Activated CD4-positive, alpha-beta T cell treated with anti-CD3 and anti-CD28 coated beads, Interleukin-2, amount 10 ng/mL, durations not matched to agents 24 days and 14 days (primary cell): ENCODE measurements at places on chromosomes 16 and 17. TPM values are rescaled to one million over a fixed set of nuclear protein-coding genes. Genes with fewer than 3 reads are reported as not detected.

- no peaks in the 10 kb centered on the region for H3K27me3 ChIP-seq
- peaks cover 60% of the 10 kb centered on the region for H3K4me1 ChIP-seq
- peak overlapping the region; percentile 73 for H3K27ac ChIP-seq
- H3K36me3 ChIP-seq = peaks cover 2% of the 10 kb centered on the region
- peak overlapping the region; percentile 70 for H3K4me3 ChIP-seq
Observed at GRCh38 chr16:11326737-11327276, 18.5 kb upstream of the RMI2 start.

DNA sequence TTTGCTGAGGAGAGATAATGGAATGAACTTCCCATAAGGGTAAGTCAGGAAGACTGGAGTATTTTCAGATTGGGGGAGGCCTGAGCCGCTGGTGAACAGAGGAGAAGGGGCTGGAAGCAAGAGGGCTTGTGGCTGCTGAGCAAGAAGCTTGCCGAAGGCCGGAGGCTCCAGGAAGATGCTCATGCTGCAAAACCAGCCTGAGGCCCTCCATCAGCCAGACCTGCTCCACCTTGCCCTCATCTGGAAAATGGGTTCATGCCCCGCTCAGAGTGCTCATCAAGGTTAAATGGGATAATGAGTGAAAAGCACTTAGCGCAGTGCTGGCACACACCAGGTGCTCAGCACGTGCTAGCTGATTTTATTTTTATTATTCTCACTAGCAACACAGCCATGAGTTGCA, 5.5 kb upstream of the ASGR1 start:
- H3K4me3 ChIP-seq = no peak overlapping the region
- DNase-seq = no peak
- H3K4me1 ChIP-seq = peaks cover 6% of the 10 kb centered on the region
- no peaks in the 10 kb centered on the region for H3K27me3 ChIP-seq
- H3K27ac ChIP-seq = no peak overlapping the region
- H3K36me3 ChIP-seq = no peaks in the 10 kb centered on the region

DNA sequence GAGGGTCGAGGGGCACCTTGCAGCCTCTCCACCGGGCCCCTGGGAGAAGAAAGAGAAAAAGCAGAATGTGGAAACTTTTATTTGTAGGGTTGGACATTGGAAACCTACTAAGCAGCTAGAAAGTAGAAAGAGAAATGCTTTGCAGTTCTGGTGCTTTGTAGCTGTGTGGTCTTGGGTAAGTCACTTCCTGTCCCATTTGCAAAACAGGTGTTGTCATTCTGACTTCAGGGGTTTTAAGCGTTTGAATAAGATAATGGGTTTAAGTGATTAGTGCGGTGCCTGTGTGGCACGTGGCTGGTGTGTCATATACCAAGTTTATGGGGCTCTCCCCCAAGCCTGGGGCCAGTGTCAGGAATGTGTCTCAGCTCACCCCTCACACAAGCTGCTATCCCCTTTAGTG, 1.6 kb downstream of the CA4 start:
- peak; percentile 71 for DNase-seq
- peak overlapping the region; percentile 67 for H3K4me3 ChIP-seq
- peaks cover 3% of the 10 kb centered on the region for H3K36me3 ChIP-seq
- no peak overlapping the region for H3K27ac ChIP-seq
- peaks cover 15% of the 10 kb centered on the region for H3K4me1 ChIP-seq

GRCh38 chr16:92431-93339, 14.7 kb downstream of the MPG start:
- H3K27ac ChIP-seq = no peak overlapping the region
- no peak overlapping the region for H3K4me3 ChIP-seq

DNA sequence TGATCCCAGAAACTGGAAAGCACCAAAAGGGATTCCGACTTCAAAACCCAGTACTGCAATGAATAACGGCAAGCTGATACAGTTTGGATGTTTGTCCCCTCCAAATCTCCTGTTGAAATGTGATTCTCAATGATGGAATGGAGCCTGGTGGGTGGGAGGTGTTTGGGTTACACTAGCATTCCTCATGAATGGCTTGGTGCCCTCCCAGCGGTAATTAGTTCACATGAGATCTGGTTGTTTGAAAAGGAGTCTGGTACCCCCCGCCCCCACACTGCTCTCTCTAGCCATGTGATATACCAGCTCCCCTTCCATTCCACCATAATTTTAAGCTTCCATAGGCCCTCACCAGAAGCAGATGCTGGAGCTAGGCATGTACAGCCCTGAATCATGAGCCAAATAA, 40.1 kb downstream of the RANBP10 start:
- H3K4me3 ChIP-seq = no peak overlapping the region
- H3K4me1 ChIP-seq = peaks cover 6% of the 10 kb centered on the region
- H3K27ac ChIP-seq = peak overlapping the region; percentile 6
- H3K36me3 ChIP-seq = peaks cover 24% of the 10 kb centered on the region
- no peaks in the 10 kb centered on the region for H3K27me3 ChIP-seq

GRCh38 chr17:30170415-30170987, 53.9 kb downstream of the NSRP1 start:
- no peak overlapping the region for H3K4me3 ChIP-seq
- H3K36me3 ChIP-seq = peaks cover 32% of the 10 kb centered on the region
- no peak overlapping the region for H3K27ac ChIP-seq
- H3K27me3 ChIP-seq = no peaks in the 10 kb centered on the region
- peaks cover 11% of the 10 kb centered on the region for H3K4me1 ChIP-seq

DNA sequence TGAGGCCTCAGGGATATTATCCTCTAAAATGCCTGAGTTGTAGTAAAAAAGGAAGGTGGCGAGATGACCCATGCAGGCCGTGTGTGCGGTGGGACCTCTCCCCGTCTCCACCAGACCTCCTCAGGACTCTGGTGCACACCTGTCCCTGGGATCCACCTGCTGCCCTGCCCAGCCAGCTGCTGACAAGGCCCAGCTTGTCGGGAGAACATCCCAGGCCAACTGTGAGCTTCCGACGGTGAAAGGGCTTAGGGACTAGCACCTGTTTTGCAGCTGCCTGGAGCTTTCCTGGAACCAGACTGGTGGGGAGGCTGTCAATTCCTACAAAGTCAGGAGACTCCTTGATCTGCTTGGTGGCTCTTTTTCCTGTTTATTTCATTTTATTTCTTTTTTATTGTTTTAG, 11.6 kb downstream of the IL34 start:
- DNase-seq = no peak
- H3K27ac ChIP-seq = no peak overlapping the region
- H3K4me1 ChIP-seq = peaks cover 6% of the 10 kb centered on the region
- no peaks in the 10 kb centered on the region for H3K27me3 ChIP-seq
- no peak overlapping the region for H3K4me3 ChIP-seq

DNA sequence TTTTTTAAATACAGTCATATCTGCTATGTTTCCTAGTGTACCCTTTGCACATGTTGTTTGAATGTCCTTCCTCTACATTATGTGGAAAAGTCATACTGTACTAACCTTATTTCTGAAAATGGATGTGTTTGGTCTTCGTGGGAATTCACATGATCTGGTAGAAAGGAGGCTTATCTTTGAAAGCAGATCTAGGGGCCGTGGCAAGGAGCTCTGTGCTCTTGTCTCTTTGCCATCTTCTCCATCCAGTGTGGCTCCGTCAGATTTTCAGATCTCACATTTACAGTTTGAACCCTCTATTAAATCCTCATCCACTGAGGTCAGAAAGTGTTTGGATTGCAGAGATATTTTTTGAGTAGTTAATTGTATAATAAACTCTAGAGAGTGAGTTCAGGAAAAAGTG, 32.9 kb downstream of the MAP2K4 start:
- peak overlapping the region; percentile 76 for H3K4me3 ChIP-seq
- H3K27me3 ChIP-seq = no peaks in the 10 kb centered on the region
- DNase-seq = peak; percentile 57
- peak overlapping the region; percentile 71 for H3K27ac ChIP-seq
- peaks cover 12% of the 10 kb centered on the region for H3K36me3 ChIP-seq

DNA sequence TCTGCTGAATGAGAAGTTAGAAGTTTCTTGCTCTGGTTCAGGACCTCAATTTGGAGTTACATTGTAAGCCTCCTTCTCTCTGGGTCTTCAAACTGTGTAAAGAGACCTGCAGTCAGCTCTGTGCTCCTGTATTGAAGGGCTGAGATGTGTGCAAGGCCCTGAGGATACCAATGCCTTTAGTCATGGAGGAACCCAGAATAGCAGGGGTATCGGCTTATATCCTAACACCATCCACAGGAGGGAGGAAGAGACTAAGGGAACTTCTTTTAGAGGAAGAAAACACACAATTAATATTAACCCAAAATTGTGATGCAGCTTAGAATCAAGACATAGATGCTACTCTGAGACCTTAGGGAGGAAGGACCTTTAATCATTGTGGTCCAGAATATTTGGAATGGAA, 36.5 kb downstream of the GLP2R start:
- no peaks in the 10 kb centered on the region for H3K27me3 ChIP-seq
- no peaks in the 10 kb centered on the region for H3K4me1 ChIP-seq
- H3K36me3 ChIP-seq = no peaks in the 10 kb centered on the region
- H3K4me3 ChIP-seq = no peak overlapping the region
- no peak for DNase-seq

DNA sequence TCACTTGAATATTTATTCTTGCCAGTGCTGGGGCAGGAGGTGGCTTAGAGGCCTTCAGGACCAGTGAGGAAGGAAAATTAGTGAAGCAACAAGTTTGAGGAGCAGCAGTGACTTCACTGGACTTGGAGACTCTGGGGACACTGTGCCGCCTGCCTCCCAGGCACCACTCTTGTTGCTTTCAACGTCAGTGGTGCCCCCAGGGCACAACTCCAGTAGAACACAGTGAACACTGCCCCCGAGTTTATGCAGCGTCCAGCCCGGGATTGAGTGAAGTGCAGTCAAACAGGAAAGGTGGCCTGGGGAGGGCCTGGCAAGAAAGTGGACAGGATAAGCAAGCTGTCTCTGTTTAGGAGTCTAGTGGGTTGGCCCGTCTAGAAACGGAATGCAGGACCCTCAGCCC, 24.4 kb upstream of the NAT9 start:
- DNase-seq = no peak
- no peaks in the 10 kb centered on the region for H3K27me3 ChIP-seq
- no peak overlapping the region for H3K27ac ChIP-seq

DNA sequence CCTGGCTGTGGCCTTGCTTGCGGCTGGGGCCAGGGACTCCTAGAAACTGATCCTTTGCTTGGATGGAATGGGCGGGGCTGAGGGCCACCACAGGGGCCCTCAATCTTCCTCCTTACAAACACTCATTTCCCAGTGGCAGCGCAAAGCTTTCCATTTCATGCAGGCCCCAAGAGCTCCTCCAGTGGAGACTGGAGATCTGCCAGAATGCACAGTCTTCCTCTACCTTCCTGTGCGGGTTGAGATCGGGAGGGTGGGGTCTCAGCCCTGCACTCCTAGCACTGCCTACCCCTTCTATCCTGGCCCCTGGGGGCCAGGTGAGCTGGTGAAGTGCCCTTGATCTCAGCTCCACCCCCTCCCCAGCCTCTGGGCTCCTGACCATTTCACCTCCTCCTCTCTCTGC, 1.7 kb downstream of the NRN1L start:
- H3K36me3 ChIP-seq = peaks cover 29% of the 10 kb centered on the region
- H3K4me3 ChIP-seq = no peak overlapping the region
- no peaks in the 10 kb centered on the region for H3K27me3 ChIP-seq
- peak overlapping the region; percentile 5 for H3K27ac ChIP-seq
- DNase-seq = no peak

- no peak overlapping the region for H3K4me3 ChIP-seq
- no peaks in the 10 kb centered on the region for H3K4me1 ChIP-seq
- H3K36me3 ChIP-seq = no peaks in the 10 kb centered on the region
- DNase-seq = no peak
- no peak overlapping the region for H3K27ac ChIP-seq
Observed at GRCh38 chr16:66706506-66706880, 9.9 kb upstream of the CMTM4 start.

GRCh38 chr17:82839617-82840292, at the start of gene ZNF750:
TSS of gene ZNF750 (minus strand) at chr17:82840022. CDS start at chr17:82832454, 7,568 bp downstream.
- DNase-seq = no peak
- H3K4me3 ChIP-seq = no peak within 1 kb of the TSS
- no peak within 1 kb of the TSS for H3K27ac ChIP-seq
- H3K27me3 ChIP-seq = no peaks in the 10 kb centered on the region

DNA sequence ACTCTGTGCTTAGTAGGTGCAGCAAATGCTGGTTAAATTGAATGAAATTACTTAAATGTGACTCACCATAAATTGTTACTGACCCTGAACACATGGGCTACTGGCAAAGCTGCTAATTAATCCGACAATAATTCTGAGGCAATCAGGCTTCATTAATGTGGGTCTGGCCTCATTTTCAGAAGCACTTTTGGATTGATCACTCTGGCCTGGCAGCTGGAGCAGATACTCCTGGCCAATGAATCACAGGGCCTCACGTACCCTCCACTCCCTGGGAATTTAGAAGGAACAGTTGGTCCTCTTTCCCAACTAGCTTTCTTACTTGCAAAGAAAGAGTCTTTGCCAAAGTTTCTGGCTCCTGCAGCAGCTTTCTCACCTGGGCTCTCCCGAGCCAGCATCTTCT, 162.0 kb upstream of the ZKSCAN2 start:
- DNase-seq = no peak
- H3K27me3 ChIP-seq = no peaks in the 10 kb centered on the region
- no peaks in the 10 kb centered on the region for H3K4me1 ChIP-seq
- no peak overlapping the region for H3K27ac ChIP-seq

- no peak overlapping the region for H3K4me3 ChIP-seq
- H3K4me1 ChIP-seq = peaks cover 9% of the 10 kb centered on the region
- no peak overlapping the region for H3K27ac ChIP-seq
- no peaks in the 10 kb centered on the region for H3K27me3 ChIP-seq
- H3K36me3 ChIP-seq = peaks cover 53% of the 10 kb centered on the region
- no peak for DNase-seq
Observed at GRCh38 chr17:81582341-81582740, 30.2 kb upstream of the FAAP100 start.

- no peak for DNase-seq
- H3K36me3 ChIP-seq = no peaks in the 10 kb centered on the region
- H3K4me1 ChIP-seq = peaks cover 6% of the 10 kb centered on the region
- peaks cover 2% of the 10 kb centered on the region for H3K27me3 ChIP-seq
- H3K27ac ChIP-seq = no peak overlapping the region
- no peak overlapping the region for H3K4me3 ChIP-seq
Observed at GRCh38 chr16:86608301-86608747, 30.0 kb downstream of the FOXL1 start.

GRCh38 chr17:43576563-43577229, 30.6 kb upstream of the ETV4 start:
- peaks cover 2% of the 10 kb centered on the region for H3K27me3 ChIP-seq
- peak; percentile 90 for DNase-seq
- H3K27ac ChIP-seq = no peak overlapping the region
- peaks cover 23% of the 10 kb centered on the region for H3K4me1 ChIP-seq

DNA sequence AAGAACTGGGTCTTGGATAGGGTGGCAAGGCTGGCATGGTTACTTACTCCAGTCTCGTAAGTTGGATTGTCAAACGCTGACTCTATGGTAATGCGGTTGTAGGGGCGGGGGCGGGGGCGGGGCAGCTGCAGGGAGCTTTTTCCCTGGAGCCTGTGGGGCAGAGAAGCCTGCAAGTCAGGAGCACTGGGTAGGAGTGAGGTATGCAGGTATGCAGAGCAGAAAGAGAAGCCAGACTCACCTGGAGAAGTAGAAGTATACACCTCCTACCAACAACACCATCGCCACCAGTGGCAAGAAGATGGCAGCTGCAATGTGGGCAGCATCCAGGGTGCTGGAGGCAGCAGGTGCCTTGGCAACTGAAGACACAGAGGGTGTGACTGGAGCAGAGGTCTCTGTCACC, 4.8 kb upstream of the PHF12 start:
- no peak overlapping the region for H3K27ac ChIP-seq
- no peaks in the 10 kb centered on the region for H3K27me3 ChIP-seq
- no peaks in the 10 kb centered on the region for H3K36me3 ChIP-seq
- no peak overlapping the region for H3K4me3 ChIP-seq

SENP3 gene
- 89.7 and 93.0 TPM in 2 replicates for total RNA-seq

LHX1 gene
- total RNA-seq = 0.44 and 0.57 TPM in 2 replicates

EVI2B gene
- total RNA-seq = 16.6 and 18.7 TPM in 2 replicates

CCDC200 gene
- 0.65 and 0.92 TPM in 2 replicates for total RNA-seq

C16orf46 gene
- 0.54 and 0.86 TPM in 2 replicates for total RNA-seq

RAB40B gene
- total RNA-seq = 4.9 and 5.4 TPM in 2 replicates

EVPLL gene
- not detected in 2 replicates for total RNA-seq
